ENCODE measurements at places on chromosomes 3 and 15.

GRCh38 chr3:142746646-142747045, 22.8 kb downstream of the TRPC1 start:
- no peak overlapping the region for H3K27ac ChIP-seq
- no peak overlapping the region for H3K4me3 ChIP-seq
- H3K4me1 ChIP-seq, result no peaks in the 10 kb centered on the region
- no peak for DNase-seq
- H3K27me3 ChIP-seq, result no peaks in the 10 kb centered on the region

DNA sequence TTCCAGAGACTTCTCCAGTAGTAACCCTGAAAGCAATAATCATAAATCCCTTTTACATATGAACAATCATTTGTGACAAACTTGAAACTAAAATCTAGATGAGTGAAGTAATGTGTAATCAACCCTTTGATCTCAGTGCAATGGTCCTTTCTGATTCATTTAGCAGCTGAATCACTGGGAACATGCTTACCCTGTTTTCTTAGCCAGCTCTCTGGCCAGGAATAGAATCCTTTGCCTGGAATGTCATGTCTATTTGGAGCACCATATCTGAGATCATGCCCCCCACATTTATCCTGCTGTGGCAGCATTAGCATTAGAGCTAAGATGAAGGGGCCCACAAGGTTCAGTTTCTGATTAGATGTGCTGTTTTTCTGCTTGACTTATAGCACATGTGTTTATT, 309.8 kb downstream of the OXSM start:
- H3K27me3 ChIP-seq, result no peaks in the 10 kb centered on the region
- no peaks in the 10 kb centered on the region for H3K36me3 ChIP-seq
- no peak overlapping the region for H3K27ac ChIP-seq
- no peaks in the 10 kb centered on the region for H3K4me1 ChIP-seq

DNA sequence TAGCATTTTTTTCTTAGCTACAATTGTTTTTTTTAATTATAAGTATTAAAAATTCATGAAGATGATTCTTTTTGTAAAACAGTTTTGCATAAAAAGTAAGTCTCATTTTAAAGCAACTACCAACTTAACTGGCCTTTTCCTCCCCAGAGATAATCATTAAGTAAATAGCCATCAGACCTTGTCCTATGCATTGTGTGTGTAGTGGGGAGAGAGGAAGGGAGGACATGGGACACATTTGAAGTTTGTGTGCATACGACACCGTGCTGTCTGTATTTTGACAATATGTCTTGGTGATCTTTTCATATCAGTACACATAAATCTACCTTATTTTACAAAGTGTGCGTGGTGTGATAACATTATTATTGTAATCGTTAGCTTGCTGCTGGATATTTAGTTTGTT, 8.1 kb downstream of the SNRPN start:
- peaks cover 75% of the 10 kb centered on the region for H3K36me3 ChIP-seq
- peaks cover 7% of the 10 kb centered on the region for H3K4me1 ChIP-seq
- no peaks in the 10 kb centered on the region for H3K27me3 ChIP-seq
- H3K27ac ChIP-seq, result no peak overlapping the region
- no peak overlapping the region for H3K4me3 ChIP-seq

DNA sequence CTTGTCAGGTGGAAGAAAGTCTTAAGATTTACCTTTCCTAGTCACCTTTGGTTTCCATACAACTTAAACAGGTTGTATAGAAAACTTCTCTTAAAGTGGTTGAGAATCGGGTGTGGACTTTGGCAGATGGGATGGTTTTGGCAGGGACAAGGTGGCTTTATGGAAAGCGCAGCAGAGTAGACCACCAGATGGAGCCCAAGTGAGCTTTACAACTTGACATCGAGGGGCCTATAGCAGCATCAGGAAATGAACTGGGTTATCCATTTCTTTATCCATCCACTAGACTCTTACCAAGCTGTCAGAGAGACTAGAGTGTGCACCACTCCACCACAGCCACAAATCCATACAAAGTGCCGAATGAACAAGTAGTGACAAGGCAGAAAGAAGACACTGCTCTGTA, 85.3 kb upstream of the MBNL1 start:
- H3K4me3 ChIP-seq, result no peak overlapping the region
- no peak for DNase-seq
- H3K36me3 ChIP-seq, result no peaks in the 10 kb centered on the region
- no peak overlapping the region for H3K27ac ChIP-seq

GRCh38 chr3:59082106-59082505, 32.3 kb upstream of the CFAP20DC start:
- H3K27ac ChIP-seq, result no peak overlapping the region
- no peak for DNase-seq

GRCh38 chr15:36643551-36643950, 64.1 kb downstream of the CDIN1 start:
- no peak for DNase-seq
- H3K27ac ChIP-seq, result no peak overlapping the region
- H3K36me3 ChIP-seq, result no peaks in the 10 kb centered on the region
- H3K4me1 ChIP-seq, result peaks cover 4% of the 10 kb centered on the region
- H3K27me3 ChIP-seq, result no peaks in the 10 kb centered on the region
- H3K4me3 ChIP-seq, result no peak overlapping the region

GRCh38 chr3:97102641-97103040, 288.2 kb downstream of the EPHA6 start:
- no peaks in the 10 kb centered on the region for H3K4me1 ChIP-seq
- H3K36me3 ChIP-seq, result no peaks in the 10 kb centered on the region
- no peak overlapping the region for H3K4me3 ChIP-seq
- no peak overlapping the region for H3K27ac ChIP-seq
- no peaks in the 10 kb centered on the region for H3K27me3 ChIP-seq
- no peak for DNase-seq

DNA sequence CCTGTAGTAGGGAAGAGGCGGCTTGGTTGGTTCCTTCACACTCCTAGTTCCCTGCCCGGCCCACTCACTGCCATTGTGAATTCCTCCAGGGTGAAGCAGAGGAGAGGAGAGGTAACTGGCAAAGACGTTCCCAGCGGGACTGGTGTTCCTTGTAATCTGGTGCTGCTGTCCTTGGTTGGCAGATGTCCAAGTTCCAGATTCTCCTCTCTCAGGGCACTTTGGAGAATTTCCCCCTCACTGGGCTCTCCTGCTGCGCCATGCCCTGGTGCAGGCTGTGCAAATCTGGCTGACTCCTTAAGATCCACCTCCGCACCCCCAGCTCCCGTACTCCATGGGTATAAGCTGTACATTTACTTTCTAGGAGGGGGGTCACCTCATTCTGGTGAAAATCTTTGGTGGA, 37.3 kb downstream of the THSD4 start:
- DNase-seq, result no peak
- H3K27me3 ChIP-seq, result no peaks in the 10 kb centered on the region
- peaks cover 68% of the 10 kb centered on the region for H3K36me3 ChIP-seq
- peaks cover 24% of the 10 kb centered on the region for H3K4me1 ChIP-seq
- H3K4me3 ChIP-seq, result no peak overlapping the region
- H3K27ac ChIP-seq, result peak overlapping the region; percentile 58

DNA sequence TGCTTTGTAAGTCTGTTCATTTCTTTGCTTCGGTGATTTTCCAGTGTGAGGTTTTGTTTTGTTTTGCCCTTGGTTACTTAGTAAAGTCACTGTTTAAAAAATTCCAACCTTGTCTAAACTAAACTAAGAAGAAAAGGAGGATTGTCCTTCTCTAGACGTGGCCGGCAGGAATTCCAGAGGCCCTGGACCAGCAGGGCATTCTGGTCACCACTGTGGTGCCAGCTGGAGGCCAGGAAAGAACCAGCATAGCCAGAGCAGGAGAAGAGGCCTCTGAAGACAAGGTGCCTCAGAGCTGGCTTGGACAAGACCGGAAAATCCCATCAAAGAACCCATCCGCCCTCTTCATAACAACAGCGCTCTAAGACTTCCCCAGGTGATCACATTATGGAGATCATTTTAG, 8.2 kb downstream of the PLOD2 start:
- H3K27me3 ChIP-seq, result no peaks in the 10 kb centered on the region
- peaks cover 64% of the 10 kb centered on the region for H3K36me3 ChIP-seq
- H3K27ac ChIP-seq, result no peak overlapping the region
- H3K4me3 ChIP-seq, result no peak overlapping the region

DNA sequence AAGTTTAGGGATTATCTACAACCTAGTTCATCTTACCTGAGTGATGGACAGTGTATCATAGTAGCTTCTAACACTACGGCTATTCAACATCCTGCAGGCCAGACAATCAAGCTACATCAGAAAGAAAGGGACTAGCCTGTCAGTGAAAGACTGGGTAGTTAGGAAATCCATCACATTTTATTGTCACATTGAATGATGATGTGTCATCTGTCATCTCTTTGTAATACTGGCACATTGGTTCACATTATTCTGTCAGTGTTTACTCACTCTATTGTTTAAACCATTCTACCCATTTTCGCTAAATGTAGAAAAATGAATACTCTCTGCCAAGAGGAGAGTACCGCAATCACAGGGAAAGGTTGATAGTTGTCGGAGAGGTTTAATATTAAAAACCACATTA, 1155.8 kb downstream of the TUSC7 start:
- no peaks in the 10 kb centered on the region for H3K4me1 ChIP-seq
- no peak overlapping the region for H3K27ac ChIP-seq
- H3K36me3 ChIP-seq, result no peaks in the 10 kb centered on the region
- H3K4me3 ChIP-seq, result no peak overlapping the region
- no peaks in the 10 kb centered on the region for H3K27me3 ChIP-seq

DNA sequence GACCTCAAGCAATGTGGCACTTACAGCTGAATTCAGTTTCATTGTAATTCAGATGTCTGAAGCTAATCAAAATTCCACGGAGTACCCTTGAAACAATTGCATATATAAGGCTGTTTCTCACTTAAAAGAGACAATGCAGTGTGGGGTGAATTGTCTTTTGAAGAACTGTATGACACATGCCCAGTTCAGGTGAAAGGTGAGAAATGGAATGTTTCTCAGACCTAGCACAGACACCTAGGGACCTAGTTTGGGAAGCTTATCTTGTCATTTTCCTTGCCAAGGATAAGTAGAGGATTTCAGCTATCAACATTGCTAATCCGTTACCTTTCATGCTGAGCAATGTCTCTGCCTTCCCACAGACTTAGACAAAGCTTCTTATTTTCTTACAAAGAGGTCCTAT, 36.3 kb downstream of the MBNL1 start:
- peak overlapping the region; percentile 9 for H3K27ac ChIP-seq
- peaks cover 34% of the 10 kb centered on the region for H3K36me3 ChIP-seq
- no peaks in the 10 kb centered on the region for H3K27me3 ChIP-seq

GRCh38 chr15:44261007-44261706, 27.4 kb upstream of the GOLM2 start:
- H3K27ac ChIP-seq, result no peak overlapping the region
- peaks cover 3% of the 10 kb centered on the region for H3K36me3 ChIP-seq
- H3K4me3 ChIP-seq, result no peak overlapping the region
- no peaks in the 10 kb centered on the region for H3K4me1 ChIP-seq
- DNase-seq, result no peak

DNA sequence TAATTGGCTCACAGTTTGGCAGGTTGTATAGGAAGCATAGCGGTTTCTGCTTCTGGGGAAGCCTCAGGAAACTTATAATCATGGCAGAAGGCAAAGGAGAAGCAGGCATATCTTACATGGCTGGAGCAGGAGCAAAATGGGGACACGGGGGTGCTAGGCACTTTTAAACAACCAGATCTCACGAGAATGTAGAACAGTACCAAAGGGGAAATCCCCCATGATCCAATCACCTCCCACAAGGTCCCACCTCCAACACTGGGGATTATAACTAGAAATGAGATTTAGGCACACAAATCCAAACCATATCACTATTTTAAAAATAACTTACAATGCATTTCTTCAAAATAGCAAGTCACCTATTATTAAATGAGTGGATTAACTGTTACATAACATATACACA, 47.1 kb upstream of the ANKRD28 start:
- no peaks in the 10 kb centered on the region for H3K4me1 ChIP-seq
- no peak overlapping the region for H3K27ac ChIP-seq
- peaks cover 4% of the 10 kb centered on the region for H3K36me3 ChIP-seq

- H3K36me3 ChIP-seq, result no peaks in the 10 kb centered on the region
- DNase-seq, result no peak
- no peaks in the 10 kb centered on the region for H3K4me1 ChIP-seq
- H3K27me3 ChIP-seq, result no peaks in the 10 kb centered on the region
Observed at GRCh38 chr3:120670576-120670975, 11.5 kb downstream of the HGD start.

GRCh38 chr3:176867681-176868663, 329.3 kb downstream of the TBL1XR1 start:
- DNase-seq, result no peak
- no peaks in the 10 kb centered on the region for H3K4me1 ChIP-seq
- no peak overlapping the region for H3K4me3 ChIP-seq

- no peaks in the 10 kb centered on the region for H3K27me3 ChIP-seq
- no peak for DNase-seq
- H3K4me1 ChIP-seq, result no peaks in the 10 kb centered on the region
- peaks cover 86% of the 10 kb centered on the region for H3K36me3 ChIP-seq
Observed at GRCh38 chr15:64687688-64688087, 87.7 kb downstream of the RBPMS2 start.

DNA sequence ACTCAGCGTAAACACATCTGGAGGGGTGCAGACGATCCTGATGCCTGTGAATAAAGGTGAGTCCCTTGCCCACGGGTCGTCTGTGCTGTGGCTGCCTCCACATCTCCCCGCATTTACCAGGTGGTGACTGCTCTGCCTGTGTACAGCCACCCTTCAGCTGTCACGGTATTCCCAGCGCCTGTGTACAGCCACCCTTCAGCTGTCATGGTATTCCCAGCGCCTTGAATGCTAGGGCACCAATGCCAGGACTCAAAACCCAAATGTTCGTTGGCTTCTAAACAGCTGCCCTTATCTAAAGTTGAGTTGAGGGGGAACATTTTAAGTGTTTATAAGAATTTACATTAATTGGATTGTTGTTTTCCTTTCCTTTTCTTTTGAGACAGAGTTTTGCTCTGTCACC, 27.4 kb downstream of the MAP6D1 start:
- peaks cover 81% of the 10 kb centered on the region for H3K36me3 ChIP-seq
- no peak overlapping the region for H3K27ac ChIP-seq
- no peak overlapping the region for H3K4me3 ChIP-seq
- DNase-seq, result no peak
- H3K27me3 ChIP-seq, result no peaks in the 10 kb centered on the region

- DNase-seq, result no peak
- H3K36me3 ChIP-seq, result no peaks in the 10 kb centered on the region
- no peaks in the 10 kb centered on the region for H3K27me3 ChIP-seq
- peak overlapping the region; percentile 67 for H3K27ac ChIP-seq
Observed at GRCh38 chr15:52104532-52105004, 8.0 kb downstream of the BCL2L10 start.

- H3K36me3 ChIP-seq, result no peaks in the 10 kb centered on the region
- H3K27me3 ChIP-seq, result peaks cover 37% of the 10 kb centered on the region
- no peak overlapping the region for H3K27ac ChIP-seq
Observed at GRCh38 chr3:68876112-68876713, 56.1 kb downstream of the TAFA4 start.

GRCh38 chr3:136350557-136350956, 100.4 kb downstream of the PCCB start:
- peaks cover 15% of the 10 kb centered on the region for H3K4me1 ChIP-seq
- H3K36me3 ChIP-seq, result peaks cover 18% of the 10 kb centered on the region
- no peak overlapping the region for H3K4me3 ChIP-seq
- no peak for DNase-seq

GRCh38 chr15:70597056-70597603, 166.2 kb downstream of the UACA start:
- no peaks in the 10 kb centered on the region for H3K27me3 ChIP-seq
- no peak overlapping the region for H3K4me3 ChIP-seq
- H3K27ac ChIP-seq, result no peak overlapping the region
- DNase-seq, result no peak
